D721Med (cell line): ENCODE measurements at places on chromosomes 12 and 14.

DNA sequence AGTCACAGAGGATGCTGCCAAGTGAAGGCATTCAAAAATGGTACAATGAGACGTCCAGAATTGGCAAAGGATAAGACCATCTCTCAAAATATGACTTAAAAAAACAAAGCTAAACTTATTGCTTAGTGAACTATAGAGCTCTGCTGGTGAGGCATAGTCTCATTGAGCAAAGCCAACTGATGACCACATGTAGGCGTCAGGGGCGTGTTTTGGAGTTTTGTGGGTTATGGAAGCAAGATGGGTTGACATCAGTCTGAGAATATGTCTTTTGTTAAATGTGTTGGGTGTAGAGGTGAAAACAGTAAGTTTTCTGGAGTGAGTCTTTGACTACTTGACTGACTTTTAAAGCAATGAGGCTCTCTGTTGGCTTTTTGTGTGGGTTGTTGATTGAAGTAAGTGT is 47.2 kb downstream of the ATL1 start:
- DNase-seq, result no peak

DNA sequence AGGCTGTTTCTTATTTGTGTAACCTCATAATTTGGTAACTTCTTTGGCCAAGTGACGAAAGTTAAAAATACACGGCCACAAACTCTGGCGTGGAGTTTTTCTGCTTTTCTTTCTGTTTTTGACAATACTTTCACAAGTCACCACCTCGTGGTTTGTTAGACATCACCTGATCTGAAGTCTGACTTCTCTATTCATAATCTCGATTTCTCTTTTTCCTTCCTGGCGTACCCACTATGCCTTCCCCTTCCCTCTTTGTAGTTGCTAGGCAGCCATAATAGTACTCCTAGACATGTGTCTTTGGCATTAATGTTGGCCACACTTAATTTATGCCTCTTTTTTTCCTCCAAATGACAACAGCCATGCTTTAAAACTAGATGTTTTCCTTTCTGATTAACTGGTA is 97.6 kb downstream of the POLR3B start:
- DNase-seq, result no peak

- DNase-seq, result no peak
These were observed 13.8 kb upstream of the DDX47 start for GRCh38 chr12:12799163-12799920.

GRCh38 chr12:97639702-97640101 is 177.1 kb downstream of the RMST start:
- no peak for DNase-seq

GRCh38 chr12:50505675-50506530 is 1.1 kb downstream of the DIP2B start:
- DNase-seq, result no peak

DNA sequence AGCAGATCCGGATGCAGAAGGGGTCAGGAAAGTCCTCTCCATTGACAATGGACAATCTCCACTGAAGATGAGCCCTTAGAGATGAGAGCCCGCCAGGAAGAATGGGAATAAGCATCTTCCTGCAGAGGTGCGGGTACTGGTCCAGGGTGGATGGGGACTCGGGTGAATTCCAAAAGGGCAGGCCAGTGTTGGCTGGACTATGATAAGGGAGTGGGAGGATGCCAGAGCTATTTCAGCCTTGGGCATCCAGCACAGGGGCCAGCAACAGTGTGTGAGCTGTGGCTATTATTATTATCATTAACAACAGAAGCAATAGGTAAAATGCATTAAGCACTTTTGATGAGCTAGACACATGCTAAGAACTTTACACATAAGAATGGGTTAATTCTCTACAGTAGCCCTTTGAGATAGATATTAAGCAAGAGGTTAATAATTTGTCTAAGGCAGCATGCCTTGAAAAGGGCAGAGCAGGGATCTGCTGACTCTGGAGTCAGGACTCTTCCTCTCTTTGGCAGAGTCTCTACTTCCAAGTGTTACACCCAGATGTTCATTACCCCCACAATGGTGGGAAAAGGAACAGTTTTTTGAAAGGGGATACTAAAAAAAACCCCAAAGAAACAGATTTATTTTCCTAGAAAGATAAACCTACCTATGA is 55.2 kb downstream of the PRICKLE1 start:
- DNase-seq, result no peak

GRCh38 chr12:59005193-59005955 is 85.1 kb upstream of the LRIG3 start:
- DNase-seq, result no peak

DNA sequence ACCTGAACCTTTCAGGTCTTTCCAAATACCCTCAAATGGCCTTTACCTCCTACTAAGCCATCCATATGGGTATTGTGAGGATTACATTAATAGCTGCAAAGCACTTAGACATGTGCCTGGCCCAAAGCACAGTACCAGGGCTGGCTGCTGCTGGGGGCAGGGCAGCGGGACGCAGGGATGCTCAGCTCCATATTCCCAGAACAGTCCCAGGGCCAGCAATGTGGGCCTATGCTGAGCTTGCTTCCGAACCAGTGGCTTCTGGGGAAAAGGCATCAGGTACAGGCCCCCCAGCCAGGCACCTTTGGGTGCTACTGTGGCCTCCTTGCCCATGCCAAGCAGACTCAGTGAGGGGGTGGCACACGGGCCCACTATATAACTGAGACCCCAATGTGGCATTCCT is 10.4 kb downstream of the ACTN1 start:
- peak; percentile 47 for DNase-seq

GRCh38 chr14:52052288-52052943 is 16.4 kb downstream of the NID2 start:
- no peak for DNase-seq
